NCI-H1092 (cell line): ENCODE measurements at places on chromosomes 1 and 21.

DNA sequence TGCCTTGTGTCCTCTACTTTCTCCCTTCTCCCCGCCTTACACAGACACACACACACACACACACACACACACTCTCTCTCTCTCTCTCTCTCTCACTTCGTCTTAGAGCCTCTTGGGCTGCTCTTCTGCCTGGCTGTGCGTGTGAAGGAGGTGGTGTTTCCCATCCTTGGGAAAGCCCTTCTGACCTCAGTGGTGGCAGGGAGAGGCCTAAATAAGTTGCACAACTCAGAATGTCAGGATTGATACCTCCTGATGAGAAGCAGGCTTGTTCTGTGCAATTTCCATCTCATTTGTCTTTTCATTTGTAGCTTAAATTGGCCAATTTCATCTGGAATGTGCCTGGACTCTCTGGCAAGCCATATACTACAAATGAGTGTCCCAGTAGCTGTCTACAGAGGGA, 25.0 kb downstream of the LRRN2 start:
- no peak for DNase-seq

GRCh38 chr1:97073936-97074335, 352.4 kb downstream of the PTBP2 start:
- DNase-seq = no peak

DNA sequence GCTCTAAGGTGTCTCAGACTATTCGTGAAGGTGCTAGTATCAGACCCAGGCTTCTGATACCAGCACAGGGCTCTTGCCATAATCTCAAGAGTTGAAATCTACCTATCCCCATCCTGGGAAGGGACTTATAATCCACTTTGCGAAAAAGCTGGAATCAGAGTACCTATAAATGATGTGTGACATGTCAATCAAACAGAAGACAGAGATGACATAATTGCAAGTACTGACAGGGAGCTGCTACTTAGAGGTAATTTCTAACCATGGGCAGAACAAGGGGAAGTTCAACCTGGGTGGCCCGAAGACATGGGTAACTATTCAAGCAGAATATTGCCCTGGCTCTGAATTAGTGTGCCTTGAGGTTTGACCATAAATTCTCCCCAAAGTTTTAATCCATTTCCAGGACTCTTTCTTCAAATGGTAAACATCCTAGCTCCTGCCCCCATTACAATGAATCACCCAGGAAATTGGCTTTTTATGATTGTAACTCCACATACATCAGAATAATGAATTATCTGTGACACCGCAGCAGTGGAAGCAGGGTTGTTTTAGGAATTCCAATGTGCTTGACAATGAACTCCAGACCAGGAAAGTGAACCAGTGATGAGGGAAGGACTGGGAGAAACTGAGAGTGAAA, 37.2 kb downstream of the KANK4 start:
- no peak for DNase-seq

GRCh38 chr1:61056573-61057439, 25.6 kb upstream of the NFIA start:
- DNase-seq = peak; percentile 27

GRCh38 chr1:98783821-98784220, 122.3 kb downstream of the SNX7 start:
- DNase-seq = no peak

- DNase-seq = no peak
These were observed 28.3 kb downstream of the RHOU start for GRCh38 chr1:228763561-228763960.

DNA sequence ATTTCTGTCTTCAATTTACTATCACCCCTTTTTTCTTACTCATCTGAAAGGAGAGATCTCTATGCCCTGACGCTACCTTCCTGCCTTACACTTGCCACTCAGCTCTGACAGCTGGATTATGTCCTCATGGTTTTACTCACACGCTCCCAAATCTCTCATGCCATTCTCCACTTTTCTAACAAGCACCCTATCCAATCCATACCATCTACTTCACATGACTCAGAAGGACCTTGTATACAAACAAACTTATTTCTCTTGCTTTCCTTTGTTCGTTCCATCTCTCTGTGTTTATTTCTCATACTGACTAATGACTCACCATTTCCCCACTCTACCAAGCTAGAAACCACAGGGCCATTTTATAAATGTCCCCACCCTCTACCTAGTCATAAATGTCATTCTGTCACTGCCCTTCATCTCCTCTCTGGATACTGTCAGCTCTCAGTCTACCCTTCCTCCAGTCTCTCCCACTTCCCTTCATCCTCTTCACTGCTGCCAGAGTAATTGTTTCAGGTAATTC, 87.3 kb downstream of the USP24 start:
- no peak for DNase-seq

- DNase-seq = no peak
These were observed 246.3 kb downstream of the SIPA1L2 start for GRCh38 chr1:232383455-232384123.

DNA sequence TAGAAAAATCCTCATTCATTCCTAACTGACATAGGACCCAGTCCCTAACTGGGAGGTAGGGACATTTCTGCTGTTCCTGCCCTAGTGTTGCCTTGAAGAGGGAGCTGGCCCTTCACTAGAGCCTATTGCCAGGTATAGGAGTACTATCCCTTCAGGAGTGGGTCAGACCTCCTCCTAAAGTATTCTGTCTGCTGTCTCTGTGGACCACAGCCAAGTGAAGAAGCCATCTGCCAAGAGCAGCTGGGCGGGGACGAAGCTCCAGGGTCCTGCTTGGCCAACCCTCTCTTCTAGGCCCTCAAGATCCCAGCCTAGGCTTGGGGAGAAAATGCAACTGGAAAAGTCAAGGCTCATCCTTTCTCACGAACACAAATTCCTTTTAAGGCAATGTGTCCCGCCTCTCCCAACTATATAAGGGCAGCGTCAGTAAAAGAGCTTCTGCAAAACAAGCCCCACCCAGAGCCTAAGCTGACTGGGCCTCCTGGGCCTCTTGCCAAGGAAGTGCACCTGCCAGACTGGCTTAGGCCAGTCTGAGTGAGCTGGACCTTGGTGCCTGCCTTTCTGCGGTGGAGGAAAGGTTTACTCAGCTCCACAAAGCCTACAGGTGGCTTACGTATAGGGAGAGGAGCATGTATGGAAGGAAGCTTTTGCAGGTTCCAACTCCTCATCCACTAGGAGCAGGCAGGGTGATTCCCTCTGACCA, 638 bp upstream of the TUFT1 start:
- DNase-seq = peak; percentile 97

GRCh38 chr1:29648798-29649188, 412.5 kb downstream of the PTPRU start:
- no peak for DNase-seq

GRCh38 chr1:193685986-193686385, 499.6 kb upstream of the B3GALT2 start:
- DNase-seq = no peak

GRCh38 chr1:228940926-228941325, 205.6 kb downstream of the RHOU start:
- no peak for DNase-seq

GRCh38 chr1:115364780-115365155, 26.7 kb upstream of the NGF start:
- DNase-seq = no peak

GRCh38 chr1:56397811-56398231, 181.5 kb downstream of the PLPP3 start:
- no peak for DNase-seq
